Activated CD8-positive, alpha-beta memory T cell treated with anti-CD3 and anti-CD28 coated beads for 4 hours (primary cell): ENCODE measurements at places on chromosomes 2 and 18.

GRCh38 chr18:49335677-49336076 is 124.8 kb downstream of the DYM start:
- no peak for DNase-seq

DNA sequence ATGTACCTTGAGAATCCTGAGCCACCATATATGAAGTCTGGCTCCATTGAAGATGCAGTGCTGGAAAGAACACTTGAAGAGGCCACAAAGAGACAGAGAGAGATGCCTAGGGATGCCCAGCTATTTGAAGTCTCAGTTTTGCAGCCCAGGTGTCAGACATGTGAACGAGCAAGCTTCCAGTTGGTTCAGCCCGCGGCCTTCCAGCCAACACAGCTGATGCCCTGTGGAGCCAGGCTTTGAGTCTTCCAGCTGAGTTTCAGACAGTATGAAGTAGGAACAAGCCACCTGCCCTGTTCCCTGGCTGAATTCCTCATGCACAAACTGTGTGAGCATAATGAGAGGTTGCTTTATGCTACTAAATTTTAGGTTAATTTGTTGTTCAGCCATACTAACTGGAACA is 108.8 kb downstream of the SPHKAP start:
- no peak for DNase-seq

GRCh38 chr18:46470714-46471113 is 186.3 kb downstream of the LOXHD1 start:
- DNase-seq, result no peak

DNA sequence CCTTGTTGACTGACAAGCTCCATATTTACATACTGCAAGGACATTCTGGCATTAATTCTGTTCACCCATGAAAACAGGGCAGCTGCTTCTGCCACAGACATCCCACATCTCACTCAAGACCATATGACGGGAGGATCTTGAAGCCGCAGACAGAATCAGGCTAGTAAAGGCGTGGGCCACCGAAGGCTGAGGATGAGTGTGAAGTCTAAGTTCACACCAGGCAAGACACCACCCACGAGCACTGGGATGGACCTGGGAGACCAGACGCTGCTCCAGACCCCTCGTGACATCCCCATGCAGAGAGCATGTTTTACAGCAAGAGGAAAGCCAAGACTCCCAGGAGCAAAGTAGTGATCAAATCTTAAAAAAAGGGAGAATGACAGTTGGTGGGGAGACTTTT is 3.2 kb downstream of the FHL2 start:
- DNase-seq, result no peak
